MV-4-11 (cell line): ENCODE measurements at places on chromosomes 2 and 18.

GRCh38 chr18:79611040-79611681, 68.4 kb upstream of the CTDP1 start:
- no peak for DNase-seq

- no peak for DNase-seq
Observed at GRCh38 chr2:30738141-30738911, 68.9 kb downstream of the CAPN13 start.

DNA sequence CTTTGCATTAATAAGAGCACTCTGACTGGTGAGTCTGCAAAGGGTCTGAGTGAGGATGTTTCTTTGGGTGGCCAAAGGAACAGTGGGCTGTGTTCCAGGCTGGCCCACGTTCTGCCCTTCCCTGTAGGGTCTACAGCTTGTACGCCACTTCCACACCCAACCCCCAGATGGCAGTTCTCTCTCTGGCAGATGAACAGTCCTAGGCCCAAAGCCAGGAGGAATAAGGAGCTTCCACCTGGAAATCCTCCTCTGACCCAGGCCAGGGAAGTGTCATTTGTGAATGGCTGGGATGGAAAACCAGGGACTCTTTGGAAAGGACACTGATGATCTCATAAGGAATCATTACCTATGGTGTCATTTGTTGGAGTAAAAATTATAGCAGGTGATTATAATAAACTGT, 6.6 kb downstream of the OTOF start:
- no peak for DNase-seq

DNA sequence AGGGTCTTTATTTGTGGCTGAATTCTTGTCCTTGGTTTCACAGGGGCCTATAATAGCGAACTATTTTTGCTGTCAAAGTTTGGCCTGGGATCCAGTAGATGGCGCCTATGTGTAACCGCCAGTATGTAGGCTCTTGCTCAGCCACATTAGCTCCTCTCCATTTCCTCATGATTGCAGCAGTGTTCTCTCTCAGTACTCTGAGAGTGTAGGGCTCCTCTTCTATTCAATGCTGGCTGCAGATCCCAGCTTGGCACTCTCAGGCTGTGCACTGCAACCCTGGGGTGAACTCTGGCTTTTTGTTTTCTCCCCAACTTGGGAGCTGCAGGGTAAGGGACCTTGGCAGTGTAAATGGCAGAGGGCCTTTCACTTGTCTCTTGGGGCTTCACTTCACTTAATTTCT, 344.6 kb upstream of the CHAC2 start:
- DNase-seq: peak; percentile 69

DNA sequence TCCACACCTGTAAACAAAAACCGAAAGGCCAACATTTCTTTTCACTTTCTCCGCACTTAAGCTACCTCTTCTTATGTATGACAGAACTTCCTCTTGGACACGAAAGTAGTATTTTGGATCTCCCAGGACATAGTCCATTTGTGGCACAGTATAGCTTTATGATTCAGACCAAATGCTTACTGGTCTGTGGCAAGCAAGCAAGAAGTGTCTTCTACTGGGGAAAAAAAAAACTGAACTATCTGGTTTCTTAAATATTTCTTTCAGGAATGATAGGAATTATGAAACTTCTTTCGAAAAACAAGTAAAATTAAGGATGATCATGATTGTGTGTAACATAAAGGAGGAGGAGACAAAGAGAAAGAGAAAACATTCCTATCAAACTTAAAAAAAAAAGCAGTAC, 33.6 kb downstream of the SRBD1 start:
- DNase-seq: no peak

GRCh38 chr2:210540471-210540870, 15.9 kb upstream of the CPS1 start:
- DNase-seq: no peak

DNA sequence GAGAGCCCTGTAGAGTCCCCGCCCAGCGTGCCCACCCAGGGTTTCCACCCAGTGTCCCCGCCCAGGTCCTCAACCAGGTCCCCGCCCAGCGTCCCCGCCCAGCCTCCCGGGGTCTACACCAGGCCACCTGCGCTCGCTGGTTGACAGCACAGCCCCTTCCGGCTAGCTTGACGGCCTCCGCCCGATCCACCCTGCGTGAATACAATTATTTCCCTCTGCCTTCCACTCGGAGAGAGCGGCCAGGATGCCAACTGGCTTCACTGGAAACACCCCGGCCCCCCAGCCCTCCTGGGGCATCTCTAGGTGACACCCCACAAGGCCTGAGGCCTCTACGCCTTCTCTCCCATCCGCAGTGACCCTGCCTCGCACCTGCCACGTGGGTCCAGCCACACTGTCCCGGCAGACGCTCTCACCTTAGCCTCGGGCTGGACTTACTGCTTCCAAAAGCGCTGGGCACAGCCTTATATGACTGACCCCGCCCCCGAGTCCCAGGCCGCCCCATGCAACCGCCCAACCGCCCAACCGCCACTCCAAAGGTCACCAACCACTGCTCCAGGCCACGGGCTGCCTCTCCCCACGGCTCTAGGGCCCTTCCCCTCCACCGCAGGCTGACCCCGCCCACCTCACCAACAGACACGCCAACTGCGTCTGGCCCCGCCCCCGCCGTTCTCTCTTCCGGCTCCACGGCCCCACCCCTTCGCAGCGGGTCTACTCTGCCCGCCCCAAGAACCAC, 188.1 kb downstream of the LAMA1 start:
- DNase-seq: no peak

DNA sequence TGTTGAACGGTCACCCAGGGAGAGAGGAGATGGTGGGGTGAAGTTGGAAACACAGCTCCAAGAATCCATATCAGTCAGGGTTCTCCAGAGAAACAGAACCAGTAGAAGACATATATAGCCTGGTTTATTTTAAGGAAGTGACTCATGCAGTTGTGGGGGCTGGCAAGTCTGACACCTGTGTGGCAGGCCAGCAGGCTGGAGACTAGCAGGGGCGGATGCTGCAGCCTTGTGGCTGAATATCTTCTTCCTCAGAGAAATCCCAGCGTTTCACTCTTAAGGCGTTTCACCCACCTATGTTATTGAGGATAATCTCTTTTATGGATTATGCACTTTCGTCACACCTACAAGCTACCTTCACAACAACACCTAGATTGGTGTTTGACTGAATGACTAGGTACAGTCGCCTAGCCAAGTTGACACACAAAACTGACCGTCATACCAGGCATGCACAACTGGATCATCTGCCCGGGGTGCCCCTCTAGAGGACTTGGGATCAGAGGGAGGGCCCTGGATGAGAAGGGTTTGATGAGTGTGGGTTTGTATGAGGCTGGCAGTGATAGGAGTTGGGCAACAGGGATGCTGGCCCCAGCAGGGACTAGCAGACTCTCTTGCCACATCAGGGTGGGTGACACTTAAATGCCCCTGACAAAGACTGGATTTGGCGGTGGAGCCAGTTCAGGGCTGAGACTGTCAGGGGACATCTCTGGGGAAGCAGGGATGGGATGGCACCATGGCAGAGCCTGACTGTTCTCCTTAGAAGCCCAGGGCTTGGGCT, 23.4 kb downstream of the MROH2A start:
- no peak for DNase-seq

- no peak for DNase-seq
Observed at GRCh38 chr2:52139241-52139640, 1107.3 kb upstream of the NRXN1 start.

- no peak for DNase-seq
Observed at GRCh38 chr2:138185827-138186226, 221.6 kb downstream of the HNMT start.

DNA sequence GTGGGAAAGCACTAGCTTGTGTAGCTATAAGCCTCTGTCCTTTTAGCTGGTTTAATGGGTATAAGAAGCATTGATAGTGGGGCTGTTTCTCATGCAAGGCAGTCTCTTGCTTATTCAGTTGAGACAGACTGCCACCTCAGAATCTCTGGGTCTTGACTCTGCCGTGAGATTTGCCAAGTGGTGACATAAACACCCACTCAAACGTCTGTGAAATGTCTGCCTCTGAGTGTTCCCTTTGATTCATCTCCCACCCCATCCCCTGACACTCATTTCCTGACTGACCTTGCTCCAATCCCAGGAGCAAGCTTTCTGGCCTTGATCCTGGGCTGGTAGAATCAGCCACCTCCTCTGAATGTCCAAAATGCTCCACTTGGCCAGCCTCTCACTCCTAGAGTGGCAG, 141.9 kb upstream of the RBMS1 start:
- no peak for DNase-seq

DNA sequence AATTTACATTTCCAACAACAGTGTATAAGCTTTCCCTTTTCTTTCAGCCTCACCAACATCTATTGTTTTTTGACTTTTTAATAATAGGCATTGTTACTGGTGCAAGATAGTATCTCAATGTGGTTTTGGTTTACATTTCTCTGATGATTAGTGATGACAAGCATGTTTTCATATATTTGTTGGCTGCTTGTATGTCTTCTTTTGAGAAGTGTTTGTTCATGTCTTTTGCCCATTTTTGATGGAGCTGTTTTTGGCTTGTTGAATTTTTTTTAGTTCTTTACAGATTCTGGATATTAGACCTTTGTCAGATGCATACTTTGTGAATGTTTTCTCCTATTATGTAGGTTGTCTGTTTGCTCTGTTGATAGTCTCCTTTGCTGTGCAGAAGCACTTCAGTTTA, 32.1 kb downstream of the PROKR1 start:
- no peak for DNase-seq

DNA sequence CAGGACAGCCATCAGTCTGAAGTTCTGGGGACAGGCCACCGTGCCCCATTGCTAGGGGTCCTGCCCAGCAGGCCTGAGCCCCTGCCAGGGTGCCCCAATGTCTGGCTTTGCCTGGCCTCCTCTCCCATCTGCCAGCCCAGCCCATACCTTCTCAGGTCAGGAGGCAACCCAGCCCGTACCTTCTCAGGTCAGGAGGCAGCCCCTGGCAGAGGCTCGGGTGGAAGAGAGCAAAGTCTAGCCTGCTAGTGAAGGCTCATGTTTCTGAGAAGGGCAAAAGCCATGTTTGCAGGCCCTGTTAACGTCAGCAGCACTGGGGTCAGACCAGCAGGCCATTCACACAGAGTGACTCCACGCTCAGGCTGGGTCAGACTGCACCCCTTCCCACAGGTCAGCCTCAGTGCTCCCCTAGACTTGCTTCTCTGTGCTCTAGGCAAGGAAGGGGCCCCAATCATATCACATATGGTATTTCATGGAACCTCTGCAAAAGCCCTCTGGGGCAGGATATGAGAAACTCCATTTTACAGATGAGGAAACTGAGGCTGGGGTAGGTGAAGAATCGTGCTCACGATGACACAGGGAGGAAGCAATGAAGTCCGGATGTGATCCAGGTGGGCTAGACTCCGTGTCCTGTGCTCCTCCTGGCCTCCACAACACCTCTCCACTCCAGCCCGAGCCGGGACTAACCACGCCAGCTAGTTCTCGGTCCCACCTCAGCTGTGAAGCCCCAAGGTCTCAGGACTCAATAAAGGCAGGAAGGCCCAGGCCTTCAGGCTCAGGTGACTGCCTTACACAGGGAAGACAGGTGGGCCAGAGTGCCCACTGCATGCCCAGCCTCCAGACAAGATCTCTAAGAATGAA, 9.5 kb downstream of the SDC1 start:
- DNase-seq: no peak

- no peak for DNase-seq
Observed at GRCh38 chr18:75023473-75023872, 185.5 kb downstream of the PTGR3 start.

DNA sequence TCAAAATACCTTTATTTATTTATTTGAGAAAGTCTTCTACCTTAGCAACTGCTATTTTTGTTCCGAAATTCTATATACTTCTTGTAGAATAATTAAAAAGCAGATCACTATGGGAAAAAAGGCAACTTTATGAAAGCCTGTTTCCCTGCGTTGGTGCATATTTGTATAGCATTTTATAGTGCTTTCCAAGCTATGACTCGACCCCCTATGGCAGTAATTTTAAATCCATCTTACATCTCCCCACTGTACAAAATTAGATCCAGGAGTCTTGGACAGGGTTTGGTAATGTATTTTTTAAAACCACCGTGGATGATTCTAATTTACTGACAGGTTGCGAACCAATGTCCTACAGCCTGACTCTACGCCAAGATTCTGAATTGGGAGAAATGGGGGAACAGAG, 10.1 kb downstream of the TANK start:
- no peak for DNase-seq

GRCh38 chr18:1252534-1252933, 347.9 kb downstream of the ADCYAP1 start:
- DNase-seq: no peak

- DNase-seq: no peak
Observed at GRCh38 chr2:218523651-218524050, 44.5 kb downstream of the USP37 start.

DNA sequence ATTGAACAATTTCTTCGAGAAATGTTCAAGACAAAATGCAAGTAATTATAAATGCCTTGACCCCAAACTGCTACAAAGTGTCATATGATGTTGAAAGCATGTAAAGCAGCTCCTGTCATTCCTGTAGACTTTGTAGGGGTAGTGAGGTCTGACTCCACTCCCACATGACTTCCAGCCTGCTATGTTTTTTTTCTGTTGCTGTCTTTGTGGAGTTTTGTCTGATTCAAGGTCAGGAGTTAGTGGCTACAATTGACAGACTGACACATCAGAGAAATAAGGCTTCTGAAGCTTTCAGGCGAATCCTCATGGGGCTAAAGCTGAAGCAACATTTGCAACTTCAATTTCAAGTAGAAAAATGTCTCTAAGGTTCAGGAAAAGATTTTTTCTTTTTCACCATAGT, 63.9 kb upstream of the CCDC195 start:
- no peak for DNase-seq

- DNase-seq: no peak
Observed at GRCh38 chr2:216908300-216908699, 48.4 kb upstream of the TNP1 start.

DNA sequence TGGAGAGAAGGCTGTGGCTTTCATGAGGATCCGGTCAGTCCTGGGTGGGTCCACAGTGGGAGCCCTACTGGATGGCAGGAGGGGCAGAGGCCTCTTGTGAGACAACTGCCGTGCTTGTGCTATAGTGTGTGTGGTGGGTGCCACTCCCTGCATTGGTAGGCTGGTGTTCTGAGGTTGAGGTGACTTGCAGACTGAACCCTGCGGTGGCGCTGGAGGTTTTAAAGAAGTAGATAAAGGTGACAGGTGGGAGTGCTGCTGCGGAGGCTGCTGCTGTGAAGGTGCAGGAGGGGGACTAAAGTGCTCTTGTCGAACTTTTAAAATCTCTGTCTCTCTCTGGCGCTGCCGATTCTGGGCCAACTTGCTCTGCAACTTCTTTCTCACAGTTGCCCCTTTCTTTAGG, 29.7 kb downstream of the INO80D start:
- DNase-seq: no peak

DNA sequence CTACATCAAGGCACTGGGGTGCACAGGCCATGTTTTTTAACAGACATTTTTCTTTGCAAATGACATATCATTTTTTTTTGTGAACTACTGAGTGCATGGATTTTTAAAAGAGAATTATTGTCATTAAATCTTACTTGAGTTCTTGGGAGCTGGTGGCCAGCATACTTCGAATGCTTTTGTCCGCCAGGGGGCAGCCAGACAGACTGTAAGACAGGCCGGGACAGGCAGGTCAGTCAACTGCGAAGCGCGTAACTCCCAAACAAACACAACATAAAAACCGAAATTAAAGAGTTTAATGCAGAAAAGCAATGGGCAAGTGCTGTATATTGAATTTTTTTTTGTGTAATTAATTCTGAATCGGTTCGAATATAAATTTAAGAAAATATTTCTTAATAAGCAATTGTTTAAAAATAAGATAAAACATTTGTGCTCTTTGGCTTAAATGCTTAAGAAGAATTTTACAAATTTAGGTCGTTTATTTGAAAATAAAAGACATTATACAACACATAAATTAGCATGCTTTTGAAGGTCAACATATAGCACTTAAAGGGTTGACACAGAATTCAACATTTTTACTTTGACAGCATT, 142.2 kb upstream of the PXDN start:
- peak; percentile 4 for DNase-seq
